ENCODE measurements at places on chromosomes 2 and 18.
A peak's percentile ranks its signal among the peaks of the same experiment; 100 is the strongest.

DNA sequence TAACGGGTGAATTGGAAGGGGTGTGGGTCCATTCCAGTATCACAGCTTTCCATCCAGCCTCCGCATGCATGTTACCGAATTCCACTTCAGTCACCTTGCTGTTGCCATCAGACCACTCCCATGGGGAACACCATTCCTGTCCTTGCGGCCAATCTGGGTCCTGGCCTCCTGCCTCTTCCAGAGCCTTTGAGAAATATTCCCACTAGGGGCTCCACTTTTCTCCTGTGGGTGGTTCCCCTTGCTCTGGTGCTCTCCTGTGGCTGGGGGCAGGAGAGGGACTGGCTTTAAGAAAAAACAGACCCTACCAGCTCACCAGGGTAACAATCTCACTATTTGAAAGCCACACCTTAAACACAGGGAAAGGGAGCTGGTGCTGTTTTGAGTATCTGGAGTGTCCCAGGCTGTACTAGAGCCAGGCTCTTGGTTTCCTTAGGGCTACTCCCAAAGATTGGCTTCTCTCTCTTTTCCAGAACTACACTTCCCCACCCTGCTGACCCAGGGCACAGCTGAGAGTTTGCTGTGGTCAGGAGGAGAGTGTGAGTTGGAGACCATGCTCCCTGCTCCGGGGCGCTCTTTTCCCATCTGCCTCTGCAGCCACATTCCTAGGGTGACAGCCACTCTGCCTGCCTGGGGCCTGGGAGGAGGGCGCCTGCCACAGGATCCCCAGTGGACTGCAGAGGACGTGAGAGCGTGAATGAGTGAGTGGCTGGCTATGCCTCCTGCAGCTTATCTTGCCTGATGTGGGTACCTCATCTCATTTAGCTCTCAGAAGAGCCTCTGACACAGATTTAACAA is 460.8 kb upstream of the HS6ST1 start:
- DNase-seq: no peak

GRCh38 chr2:33511141-33511540 is 34.7 kb downstream of the RASGRP3 start:
- no peak for DNase-seq

DNA sequence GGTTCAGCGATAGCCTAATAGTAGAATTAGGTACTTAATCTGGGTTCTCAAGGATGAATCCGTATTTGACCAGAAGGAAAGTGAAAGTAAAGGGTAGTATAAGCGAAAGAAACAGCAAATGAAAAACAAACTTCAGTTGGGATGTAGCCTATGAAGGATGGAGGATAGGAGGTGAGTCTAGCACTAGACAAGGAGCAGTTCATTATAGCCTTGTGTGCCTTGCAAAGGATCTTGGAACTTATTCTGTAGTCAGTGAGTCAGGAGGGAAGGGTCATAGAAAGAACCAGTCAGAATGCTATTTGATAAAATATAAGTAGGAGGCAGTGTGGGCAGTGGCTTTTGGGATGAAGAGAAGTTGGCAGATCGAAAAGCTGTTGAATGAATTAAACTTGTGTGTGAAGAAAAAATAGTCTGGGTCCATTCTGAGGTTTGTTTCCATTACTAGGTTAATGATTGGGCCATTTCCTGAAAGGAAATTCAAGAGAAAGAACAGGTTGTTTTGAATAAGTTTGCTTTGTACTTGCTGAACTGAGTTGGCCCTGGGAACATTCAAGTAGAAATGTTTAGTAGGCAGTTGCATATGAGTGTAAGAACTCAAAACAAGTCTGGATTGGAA is 48.5 kb downstream of the ANKRD12 start:
- peak; percentile 44 for DNase-seq

GRCh38 chr18:74944676-74945075 is 264.3 kb downstream of the PTGR3 start:
- no peak for DNase-seq

DNA sequence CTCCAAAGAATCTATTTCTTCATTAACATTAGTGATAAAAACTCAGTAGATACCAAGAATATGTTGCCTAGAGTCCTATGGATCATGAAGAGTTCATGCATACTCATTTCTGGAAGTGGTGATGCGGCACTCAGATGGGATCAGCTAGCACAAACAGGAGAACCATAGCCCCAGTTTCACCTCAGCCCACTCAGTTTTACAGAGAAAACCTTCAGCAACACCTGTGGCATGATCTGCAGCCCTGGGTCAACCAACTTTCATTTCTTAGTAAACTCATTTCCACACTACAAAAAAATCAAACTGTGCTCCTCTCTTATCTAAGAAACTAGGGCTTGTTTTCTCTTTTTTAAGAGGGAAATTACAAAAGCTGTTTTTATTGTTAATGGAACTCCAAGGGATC is 569.4 kb downstream of the CCDC85A start:
- no peak for DNase-seq

DNA sequence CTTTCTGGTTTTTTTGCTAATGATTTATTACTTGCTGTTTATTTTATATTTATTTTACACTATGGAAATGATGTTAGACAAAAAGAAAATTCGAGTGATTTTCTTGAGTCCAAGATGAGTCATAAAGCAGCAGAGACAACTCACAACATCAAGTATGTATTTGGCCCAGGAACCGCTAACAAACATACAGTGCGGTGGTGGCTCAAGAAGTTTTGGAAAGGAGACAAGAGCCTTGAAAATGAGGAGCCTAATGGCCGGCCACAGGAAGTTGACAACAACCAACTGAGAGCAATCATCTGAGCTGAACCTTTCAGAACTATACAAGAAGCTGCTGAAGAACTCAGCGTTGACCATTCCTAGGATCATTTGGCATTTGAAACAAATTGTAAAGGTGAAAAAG is 594.1 kb downstream of the SATB2 start:
- no peak for DNase-seq

- DNase-seq: peak; percentile 57
Measured at GRCh38 chr2:199471443-199472057, 13.8 kb upstream of the SATB2 start.

DNA sequence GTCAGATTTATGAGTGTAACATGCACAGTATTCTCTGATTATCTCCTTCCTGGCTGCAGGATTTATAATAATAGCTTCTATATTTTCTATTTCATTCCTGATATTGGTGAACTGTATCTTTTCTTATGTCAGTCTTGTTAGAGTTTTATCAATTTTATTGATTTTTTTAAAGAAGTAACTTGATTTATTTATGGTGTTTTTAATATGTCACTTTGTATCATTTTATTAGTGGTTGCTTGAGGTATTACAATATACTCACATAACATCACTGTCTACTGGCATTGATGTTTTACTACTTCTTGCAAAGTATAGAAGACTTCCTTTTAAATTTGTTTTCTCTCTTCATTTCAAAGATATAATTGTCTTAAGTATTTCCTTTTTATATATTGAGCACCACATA is 270.5 kb upstream of the GYPC start:
- DNase-seq: no peak

DNA sequence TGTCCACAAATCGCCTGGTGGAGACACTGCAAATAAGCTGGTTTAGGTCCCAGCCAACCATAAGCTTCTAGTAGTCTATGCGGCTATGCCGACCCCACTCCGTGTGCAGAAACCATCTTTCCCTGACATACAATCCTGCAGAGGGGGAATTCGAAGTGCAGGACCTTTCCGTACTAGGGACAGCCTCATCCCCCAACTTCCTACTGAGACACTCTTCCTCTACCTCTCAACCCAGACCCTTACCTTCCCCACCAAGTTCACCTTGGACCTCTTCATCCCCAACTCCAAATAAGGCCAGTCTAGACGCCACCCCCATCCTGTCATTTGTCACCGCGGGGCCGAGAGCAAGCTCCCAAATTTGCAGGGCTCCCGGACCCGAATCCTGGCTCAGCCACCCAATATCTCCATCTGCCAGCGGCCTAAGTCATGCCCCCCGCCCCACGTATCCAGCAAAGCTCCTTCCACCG is 496 bp downstream of the SUCLG1 start:
- DNase-seq: peak; percentile 39

- DNase-seq: peak; percentile 45
Measured at GRCh38 chr2:240149943-240150784, 9.7 kb upstream of the OTOS start.

- DNase-seq: no peak
Measured at GRCh38 chr2:231118614-231118942, 6.3 kb downstream of the HTR2B start.

DNA sequence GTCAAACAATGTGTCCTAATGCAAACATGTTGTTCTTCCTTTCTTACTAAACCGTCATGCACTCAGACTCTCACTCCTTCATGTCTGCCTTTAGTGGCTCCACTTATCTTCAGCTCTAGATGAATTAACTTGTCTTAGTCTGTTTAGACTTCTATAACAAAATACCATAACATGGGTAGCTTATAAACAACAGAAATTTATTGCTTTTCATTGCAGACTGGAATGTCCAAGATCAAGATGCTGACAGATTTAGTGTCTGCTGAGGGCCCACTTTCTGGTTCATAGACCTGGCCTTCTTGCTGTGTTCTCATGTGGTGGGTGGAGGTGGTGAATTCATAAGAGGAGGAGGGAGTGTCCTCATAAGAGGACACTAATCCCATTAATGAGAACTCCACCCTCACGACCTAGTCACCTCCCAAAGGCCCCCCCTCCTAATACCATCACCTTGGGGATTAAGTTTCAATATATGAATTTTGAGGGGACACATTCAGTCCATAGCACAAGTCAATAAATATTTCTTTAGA is 32.3 kb downstream of the RALBP1 start:
- no peak for DNase-seq

GRCh38 chr2:42141687-42142546 is 27.2 kb upstream of the EML4 start:
- DNase-seq: peak; percentile 42

- no peak for DNase-seq
Measured at GRCh38 chr2:183024339-183025095, 13.7 kb downstream of the NCKAP1 start.

DNA sequence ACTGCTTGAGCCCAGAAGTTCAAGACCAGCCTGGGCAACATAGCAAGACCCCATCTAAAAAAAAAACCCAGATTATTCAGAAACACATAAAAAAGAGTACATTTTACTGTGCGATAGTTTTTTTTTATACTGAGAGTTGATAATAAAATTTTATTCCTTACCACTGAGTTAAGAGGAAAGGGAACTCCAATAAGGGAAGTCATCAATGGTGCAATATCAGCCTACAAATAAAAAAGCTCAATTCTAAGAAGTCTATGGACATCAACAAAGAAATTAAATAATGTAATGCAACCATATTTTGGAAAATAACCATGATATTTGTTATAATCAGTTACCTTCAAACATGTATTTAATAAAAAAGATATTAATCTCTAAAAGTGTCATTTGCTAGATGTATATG is 46.6 kb downstream of the PIGN start:
- no peak for DNase-seq

- no peak for DNase-seq
Measured at GRCh38 chr2:53075760-53076159, 691.8 kb upstream of the CHAC2 start.

GRCh38 chr2:20509770-20510490 is 63.1 kb downstream of the RHOB start:
- peak; percentile 27 for DNase-seq

DNA sequence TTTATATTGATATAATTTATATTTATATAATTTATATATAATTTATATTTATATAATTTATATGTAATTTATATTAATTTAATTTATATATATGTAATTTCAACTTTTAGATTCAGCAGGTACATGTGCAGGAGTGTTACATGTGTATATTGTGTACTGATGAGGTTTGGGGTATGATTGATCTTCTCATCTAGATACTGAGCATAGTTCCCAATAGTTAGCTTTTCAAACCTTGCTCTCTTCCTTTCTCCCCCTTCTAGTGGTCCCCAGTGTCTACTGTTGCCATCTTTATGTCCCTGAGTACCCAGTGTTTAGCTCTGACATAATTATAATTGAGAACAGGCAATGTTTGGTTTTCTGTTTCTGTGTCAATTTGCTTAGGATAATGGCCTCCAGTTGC is 1335.3 kb upstream of the CDH2 start:
- DNase-seq: no peak

GRCh38 chr18:5900262-5900661 is 4.9 kb upstream of the TMEM200C start:
- no peak for DNase-seq

GRCh38 chr18:62716619-62717168 is 1.4 kb downstream of the PHLPP1 start:
- peak; percentile 49 for DNase-seq

DNA sequence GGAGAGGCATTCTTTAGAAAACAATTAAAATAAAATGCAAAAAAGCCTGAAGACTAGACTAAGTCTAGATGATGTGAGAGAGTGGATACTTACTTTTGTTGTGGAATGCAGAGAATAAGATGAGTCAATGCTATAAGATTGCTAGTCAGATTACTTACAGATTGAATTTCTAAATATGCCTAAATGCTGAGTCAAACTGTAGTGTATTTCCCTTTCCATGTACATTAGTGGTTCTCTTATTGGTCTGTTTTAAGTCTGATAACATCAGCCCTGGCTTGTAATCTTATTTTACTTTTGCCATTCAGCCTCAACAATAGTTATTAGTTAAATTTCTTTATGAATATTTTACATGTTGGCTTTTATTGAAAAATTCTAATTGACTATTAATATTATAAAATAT is 702.7 kb downstream of the SOCS6 start:
- no peak for DNase-seq

- DNase-seq: no peak
Measured at GRCh38 chr2:138699421-138699820, 80.8 kb downstream of the NXPH2 start.

DNA sequence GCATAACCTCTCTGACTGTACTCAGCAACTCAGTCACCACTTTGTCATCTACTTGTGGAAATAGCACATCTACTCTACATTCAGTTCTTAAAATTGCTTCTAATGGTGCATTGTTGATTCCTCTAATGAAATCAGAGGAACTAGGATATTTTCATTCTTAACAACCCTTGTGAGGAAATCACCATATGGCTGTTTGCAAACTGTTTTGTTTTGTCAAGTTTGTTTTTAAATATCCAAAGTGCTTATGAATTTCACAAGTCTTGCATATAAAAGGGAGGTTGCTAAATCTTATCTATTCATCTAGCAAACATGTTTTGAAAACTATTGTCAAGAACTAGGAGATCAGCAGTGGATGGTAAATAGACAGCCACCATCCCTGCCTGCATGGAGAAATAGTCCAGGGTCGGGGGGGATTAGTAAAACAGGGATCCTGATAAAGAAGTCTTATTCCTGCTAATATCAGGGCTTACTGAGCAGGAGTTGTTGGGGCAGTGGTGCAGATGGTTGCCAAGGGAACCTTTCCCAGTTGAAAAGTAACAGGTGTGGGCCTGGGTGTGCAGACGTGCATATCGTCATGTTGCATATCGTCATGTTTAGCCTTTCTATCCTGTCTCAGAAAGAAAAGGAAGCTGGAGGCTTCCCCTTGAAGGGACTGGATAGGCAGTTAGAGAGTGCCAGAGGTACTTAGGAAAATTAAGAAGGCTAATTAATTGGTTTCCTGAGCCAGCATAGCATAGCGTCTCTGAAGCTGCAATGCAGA is 7.5 kb upstream of the MYO3B start:
- DNase-seq: no peak

- no peak for DNase-seq
Measured at GRCh38 chr2:1940679-1941078, 196.4 kb upstream of the PXDN start.
